Islet precursor cell (in vitro differentiated cells): ENCODE measurements at places on chromosomes 13 and 19.

DNA sequence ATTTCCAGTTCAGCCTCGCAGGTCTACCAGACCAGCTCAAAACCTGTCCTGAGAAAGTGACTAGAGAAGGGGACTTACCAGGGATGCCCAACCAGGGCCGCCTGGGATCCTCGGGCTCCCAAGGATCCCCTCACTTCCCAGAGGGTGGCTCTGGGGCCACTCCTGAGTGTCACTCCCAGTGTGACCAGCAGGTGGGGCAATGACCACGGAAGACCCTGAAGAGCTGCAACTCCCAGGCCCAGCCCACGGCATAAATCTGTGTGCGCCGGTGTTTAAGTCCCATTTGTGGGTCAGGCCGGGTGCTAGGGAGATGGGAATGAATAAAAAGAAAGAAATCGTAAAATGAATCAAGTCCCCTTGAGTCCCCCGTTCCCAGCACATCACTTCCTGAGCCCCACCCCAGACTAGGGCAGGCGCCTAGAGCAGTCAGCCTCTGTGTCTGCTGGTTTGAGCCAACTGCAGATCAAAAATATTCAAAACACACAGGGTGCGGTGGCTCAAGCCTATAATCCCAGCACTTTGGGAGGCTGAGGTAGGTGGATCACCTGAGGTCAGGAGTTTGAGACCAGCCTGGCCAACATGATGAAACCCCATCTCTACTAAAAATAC lies 10.7 kb downstream of the PTGIR start:
- DNase-seq, result peak; percentile 88

DNA sequence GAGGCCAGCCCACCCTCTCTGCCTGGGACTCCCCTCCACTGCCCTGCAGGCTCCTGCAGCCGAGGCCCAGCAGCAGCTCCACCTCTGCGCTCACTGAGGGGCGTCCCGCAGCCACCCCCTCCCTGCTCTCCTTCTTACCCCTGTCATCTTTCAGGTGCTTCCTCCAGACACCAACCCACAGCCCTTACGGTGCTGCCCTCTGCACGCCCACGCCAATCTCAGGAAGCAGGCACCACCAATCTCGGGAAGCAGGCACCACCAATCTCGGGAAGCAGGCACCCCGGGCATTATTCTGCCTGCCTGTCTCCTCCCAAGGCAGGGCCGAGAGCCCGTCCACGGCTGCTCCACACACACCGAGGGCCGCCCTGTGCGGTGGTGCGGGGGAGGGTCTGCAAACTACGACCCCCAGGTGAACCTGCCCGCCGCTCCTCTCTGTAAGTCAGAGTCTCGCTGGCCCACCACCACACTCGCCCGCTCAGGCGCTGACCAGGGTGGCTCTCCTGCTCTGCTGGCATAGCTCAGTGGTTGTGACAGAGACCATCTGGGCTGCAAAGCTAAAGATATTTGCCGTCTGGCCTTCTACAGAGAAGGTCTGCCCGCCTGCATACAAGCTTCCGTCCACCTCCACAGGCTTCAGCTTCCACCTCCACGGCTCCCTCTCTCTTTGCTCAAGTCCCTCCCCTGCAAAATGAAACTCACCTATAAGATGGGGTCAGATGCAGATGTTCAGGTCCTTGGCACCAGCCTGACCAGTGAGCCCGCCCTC lies 2.9 kb downstream of the LSM7 start:
- DNase-seq, result no peak

GRCh38 chr19:1446713-1447481 lies 3.0 kb upstream of the APC2 start:
- DNase-seq, result no peak

- no peak for DNase-seq
Measured at GRCh38 chr13:49596221-49596620, 10.9 kb upstream of the RCBTB1 start.

GRCh38 chr13:108920137-108920536 lies 290.7 kb downstream of the MYO16 start:
- no peak for DNase-seq

DNA sequence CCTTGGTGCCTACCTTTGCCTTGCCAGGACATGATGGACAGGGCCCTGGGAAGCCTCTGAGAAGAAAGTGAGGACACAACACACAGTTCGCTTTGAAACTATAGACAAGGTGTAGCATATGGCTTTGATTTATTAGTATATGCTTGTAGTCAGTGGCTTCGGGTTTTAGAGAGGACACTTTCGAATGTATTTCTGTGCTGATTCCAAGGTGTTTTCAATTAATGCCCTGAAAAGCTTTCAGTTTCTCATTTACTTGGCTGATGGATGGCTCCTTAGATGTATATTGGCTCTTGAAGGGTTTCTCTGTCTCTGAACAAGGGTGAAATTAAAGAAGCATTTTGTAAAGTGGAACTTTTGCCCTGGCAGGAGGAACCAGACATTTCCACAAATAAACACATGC lies 106.9 kb downstream of the POSTN start:
- DNase-seq, result no peak

GRCh38 chr13:23766939-23767338 lies 122.3 kb downstream of the MIPEP start:
- DNase-seq, result no peak

DNA sequence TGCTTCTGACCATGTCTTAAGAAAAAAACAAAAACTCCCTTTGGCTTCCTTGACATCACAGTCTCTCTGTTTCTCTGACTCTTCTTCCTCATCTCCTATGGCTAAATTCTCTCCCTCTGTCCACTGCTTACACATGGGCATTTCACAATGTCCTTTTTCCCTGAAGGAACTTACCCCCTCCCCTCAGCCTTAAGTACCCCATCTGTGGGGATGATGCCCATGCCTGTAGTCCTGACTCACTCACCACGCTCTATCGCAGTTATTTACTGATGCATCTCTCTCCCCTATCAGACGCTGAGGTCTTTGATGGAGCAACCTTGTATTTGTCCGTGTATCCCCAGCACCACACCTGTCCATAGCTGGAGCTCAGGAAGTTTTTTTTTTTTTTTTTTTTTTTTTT lies 32.4 kb downstream of the ACTN4 start:
- no peak for DNase-seq

- DNase-seq, result no peak
Measured at GRCh38 chr19:771332-771785, 20.4 kb downstream of the MISP start.

- no peak for DNase-seq
Measured at GRCh38 chr13:113365971-113366588, 2.1 kb upstream of the GRTP1 start.

GRCh38 chr13:30158774-30159445 lies 148.4 kb downstream of the KATNAL1 start:
- no peak for DNase-seq
